ENCODE measurements at places on chromosomes 5 and 9. TPM values are rescaled to one million over a fixed set of nuclear protein-coding genes. Genes with fewer than 3 reads are reported as not detected.
A peak's percentile ranks its signal among the peaks of the same experiment; 100 is the strongest.

DNA sequence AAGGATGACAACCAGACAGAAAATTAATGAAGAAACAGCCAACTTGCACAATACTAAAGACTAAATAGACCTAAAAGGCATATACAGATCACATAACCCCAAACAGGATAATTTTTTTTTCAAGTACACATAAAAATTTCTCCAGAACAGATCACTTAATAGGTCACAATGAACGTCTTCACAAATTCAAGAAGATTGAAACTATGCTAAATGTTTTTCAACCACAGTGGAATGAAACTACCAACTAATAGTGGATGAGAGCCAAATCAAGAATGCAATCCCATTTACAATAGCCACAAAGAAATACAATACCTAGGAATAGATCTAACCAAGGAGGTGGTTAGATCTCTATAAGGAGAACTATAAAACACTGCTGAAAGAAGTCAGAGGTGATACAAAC is 145.8 kb downstream of the TMEM232 start:
- no peak for DNase-seq

DNA sequence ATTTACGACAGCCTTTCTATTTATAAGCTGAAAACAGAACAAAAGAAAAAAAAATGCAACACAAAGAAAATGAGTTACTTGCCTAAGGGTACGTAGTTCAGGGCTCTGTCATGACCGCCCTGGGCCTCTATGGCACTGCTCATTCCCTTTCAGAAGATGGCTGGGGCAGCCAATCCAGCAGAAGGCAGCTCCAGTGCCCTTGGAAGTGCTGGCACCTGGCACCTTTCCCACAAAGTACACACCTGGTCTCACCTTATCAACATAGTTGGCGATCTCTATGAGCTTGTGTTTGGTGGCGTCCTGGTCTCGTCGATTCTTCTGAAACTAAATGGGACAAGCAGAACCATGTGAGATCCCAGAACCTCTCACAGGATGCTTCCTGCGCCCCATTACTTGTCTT is 53.2 kb downstream of the NIPAL4 start:
- no peak for DNase-seq

Gene OR1Q1
- total RNA-seq, result not detected

- no peak for DNase-seq
These were observed 30.2 kb downstream of the EFNA5 start for GRCh38 chr5:107640568-107640967.

DNA sequence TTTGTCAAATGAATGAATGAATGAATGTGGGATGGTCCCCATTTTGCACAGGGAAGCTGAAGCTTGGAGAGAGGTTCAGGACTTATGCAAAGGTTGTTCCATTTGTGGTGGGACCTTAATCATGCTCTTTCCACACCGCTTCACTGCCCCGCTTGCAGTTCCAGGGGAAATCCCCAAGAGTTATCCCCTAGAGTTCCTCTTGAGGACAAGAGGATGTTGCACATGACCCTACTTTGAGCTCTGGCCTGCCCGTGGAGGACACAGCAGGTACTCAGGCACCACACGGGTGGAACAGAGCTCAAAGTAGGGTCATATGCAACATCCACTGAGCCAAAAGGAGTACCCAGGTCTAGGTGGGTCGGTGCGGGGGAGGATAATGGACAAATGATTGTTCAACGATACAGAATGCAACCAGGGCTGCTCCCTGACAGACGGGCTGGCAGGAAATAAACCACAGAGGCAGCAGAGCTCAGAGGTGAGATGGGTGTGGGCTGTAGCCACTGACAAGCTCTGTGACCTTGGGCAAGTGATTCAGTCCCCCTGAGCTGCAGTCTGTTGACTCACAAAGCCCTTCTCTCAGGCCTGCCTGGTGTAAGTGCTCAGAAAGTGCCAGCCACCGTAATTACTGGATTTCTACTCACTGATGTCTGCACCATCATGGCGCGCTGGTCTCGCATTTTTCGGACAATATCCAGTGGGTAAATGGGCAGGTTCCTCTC is 60.3 kb upstream of the EPB41L4B start:
- no peak for DNase-seq

- DNase-seq, result no peak
These were observed 32.6 kb downstream of the HEXB start for GRCh38 chr5:74717596-74717995.

DNA sequence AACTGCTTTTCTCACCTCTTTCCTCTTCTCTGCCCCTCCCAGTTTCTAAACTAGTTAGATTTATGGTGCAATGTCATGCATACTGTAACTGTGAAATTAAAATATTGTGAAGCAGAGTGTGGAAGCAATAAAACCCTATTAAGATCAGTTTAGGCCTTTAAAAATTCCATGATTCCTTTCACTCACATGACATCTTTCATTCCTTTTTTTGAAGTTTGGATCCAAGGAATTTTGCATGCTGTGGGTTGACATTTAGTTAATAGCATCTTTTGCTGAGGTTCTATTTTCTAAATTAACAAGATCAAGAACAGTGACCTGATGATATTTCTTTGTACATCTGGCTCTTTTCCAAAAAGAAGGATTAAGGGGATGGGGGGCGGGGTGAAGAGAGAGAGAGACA is 13.7 kb downstream of the FOXD1 start:
- DNase-seq, result no peak

DNA sequence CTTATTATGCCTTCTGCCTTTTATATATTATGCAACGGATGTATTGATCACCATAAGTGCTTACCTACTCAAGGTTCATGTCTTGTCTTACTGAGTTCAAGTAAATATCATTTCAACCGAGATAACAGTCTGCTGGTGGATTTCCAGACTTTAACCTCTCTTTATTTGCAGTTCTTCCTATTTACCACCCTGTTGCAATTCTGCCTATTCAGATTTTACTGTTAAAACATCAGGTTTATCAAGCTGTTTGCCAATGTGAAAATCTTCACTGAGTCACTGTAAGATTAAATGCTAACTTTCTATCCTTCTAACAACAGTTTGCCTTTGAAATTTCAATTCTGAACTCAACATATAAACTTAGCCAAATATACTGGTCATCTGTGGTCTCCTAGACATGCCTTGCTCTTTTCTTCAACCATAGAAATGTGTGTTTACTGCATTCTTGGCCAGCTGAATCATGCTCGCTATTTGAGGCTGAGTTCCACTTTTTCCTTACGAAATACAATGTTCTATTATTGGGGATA is 471.7 kb upstream of the RORB start:
- DNase-seq, result no peak

DNA sequence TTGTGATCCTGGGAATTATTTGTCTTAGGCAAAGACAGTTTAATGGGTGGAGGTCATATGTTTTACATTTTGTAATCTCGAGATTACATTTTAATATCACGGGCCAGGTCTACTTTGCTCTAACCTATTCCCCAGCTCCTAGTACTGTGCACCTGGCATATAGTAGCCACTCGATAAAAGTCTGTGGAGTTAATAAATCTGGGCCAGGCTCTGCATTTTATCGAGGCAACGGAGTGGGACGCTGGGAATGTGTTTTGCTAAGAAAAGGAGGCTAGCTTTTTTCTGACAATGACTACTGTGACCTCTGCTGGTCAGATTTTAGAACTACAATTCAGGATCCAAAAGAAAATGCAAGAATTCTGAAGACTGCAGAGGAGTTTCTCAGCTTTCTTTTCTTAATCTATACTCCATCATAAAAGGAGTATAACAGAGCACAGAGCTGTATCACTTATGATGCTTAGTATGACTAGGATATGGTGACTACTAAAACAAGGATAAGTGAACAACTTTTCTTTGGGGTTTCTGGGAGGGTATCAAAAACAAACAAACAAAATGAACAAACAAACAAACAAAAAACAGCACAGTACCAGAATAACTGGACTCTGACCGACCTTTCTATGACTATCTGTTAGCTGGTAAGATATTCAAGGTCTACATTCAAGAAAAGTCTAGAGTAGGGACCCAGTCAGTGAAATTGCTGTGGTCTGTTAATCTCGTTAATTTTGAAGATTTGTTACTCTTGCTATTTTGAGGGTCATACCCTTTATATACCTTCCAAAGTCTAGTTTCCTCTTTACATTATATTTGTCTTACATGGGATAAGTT is 46.1 kb upstream of the CER1 start:
- peak; percentile 42 for DNase-seq

Gene CDO1
- total RNA-seq, result 0.17 TPM

Gene CARD9
- total RNA-seq, result 1.2 TPM

Gene NEUROG1
- total RNA-seq, result not detected

DNA sequence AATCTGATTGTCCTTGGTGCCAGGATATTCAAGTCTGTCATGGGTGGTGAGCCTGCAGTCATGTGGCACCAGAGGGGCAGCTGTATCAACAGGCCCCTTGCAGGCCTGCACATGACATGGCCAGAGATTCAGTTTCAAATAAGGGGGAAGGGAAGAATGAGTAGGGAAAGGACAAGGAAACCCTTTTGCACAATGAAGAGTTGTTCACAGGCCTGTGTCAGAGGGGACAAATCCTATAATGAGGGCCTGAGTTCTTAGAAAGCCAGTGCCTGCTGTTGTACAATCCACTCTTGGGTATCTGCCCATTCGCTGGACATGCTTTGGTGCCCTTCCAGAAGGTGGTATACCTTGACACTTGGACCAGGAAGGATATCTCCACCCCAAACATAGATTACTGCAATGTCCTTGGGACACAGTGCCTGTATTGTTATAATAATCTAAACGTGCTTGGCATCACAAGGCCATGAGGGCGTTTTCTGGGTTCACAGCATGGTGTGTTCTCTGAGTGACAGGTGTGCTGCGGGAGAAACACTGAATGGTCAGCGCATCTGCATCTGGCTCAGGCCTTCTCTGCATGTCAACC is 1.9 kb upstream of the TMEM171 start:
- no peak for DNase-seq

DNA sequence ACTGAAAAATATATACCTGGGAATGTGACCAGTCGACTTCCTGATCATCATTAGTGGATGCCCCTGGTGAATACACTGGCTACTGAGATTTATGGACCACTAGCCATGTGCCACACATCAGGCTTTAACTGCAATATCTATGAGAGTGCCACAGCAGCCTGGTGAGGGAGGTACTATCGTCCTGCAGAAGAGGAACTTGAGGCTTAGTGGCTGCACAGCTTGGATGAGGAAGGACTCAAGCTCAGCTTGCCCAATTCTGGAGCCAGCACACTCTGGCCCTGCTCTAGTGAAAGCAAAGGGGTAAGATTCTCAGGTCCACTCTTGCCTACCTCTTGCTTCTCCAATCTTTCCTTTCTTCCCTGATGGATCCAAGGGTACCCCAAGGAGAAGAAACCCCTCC is 129.3 kb downstream of the ENTREP1 start:
- DNase-seq, result no peak

- DNase-seq, result no peak
These were observed at the start of gene REEP2 for GRCh38 chr5:138438724-138439476. REEP2 (plus strand) TSS chr5:138439057; CDS start chr5:138439209, 152 bp downstream.

DNA sequence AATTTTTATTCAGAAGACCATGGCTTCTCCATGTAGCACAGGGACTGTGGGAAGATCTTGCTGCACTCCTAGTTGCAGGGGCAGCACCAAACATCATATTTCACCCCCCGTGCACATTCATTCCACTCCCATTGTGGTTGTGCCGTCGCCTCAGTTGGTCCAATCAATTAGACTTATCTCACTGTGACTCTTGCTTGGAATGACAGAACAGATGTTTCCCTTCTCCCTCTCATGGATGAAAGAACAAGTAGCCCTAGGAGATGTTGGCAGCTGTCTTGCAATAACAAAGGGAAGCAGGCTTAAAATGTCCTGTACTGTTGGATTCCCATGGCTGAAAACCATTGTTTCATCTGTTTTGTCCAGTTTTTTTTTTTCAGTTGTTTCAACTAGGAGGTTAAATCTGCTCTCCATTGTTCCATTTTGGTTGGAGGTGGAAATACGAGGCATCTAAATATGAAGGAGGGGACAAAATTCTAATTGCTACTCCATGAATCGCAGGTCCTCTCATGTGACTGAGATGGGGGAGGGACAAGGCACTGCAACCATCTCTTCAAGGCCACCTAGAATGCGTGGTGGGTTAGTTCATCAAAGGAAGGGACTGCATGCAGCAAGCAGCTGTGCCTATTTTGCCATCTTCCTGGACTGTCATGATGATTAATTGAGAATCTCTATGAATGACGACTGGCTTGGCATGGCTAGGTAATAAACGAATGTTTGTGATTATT is 214.4 kb downstream of the NSG2 start:
- DNase-seq, result no peak

DNA sequence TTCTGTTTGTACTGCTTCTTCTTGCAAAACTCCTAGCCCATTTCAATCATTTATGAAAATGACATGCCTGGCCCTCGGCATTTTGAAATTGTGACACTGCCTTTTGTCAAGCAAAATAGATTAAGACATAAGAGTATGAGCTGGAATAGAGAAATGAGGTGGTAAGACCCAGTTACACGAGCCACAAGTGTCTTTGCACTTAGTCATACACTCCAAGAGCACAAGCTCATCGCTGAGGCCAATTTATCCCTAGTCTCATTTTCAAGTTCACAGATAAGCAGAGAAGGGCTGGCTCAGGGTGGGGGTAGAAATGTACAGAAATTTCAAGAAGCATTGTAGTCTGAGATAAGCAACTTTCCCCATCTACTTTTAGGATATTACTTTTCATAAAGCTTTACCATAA is 40.6 kb upstream of the MAP1B start:
- DNase-seq, result peak; percentile 10

DNA sequence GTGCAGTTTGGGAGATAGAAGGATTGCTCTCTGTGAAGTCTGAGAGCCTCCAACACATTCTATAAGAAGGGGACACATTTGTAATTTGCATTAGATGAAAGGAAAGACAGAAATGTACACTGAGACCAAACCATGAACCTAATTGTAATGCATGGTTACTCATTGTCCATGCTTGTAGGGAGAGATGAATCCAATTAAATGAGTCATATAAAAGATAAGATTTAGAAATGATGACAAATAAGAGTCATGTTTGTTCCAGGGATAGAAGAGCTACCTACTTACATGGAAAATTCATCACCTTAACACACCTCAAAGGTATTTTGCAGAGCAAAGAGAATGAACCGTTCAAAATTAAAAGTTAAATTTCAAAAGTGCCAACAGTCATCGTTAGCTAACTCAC is 85.1 kb downstream of the FBXL7 start:
- no peak for DNase-seq

- no peak for DNase-seq
These were observed 5.5 kb downstream of the ANXA2R start for GRCh38 chr5:43034591-43034968.

- no peak for DNase-seq
These were observed 6.3 kb downstream of the MYO10 start for GRCh38 chr5:16929831-16930230.

GRCh38 chr9:8579661-8580060 is 780.1 kb upstream of the DMAC1 start:
- DNase-seq, result no peak

GRCh38 chr5:55484531-55484930 is 50.2 kb downstream of the PLPP1 start:
- no peak for DNase-seq

- DNase-seq, result no peak
These were observed 3.3 kb downstream of the SNAPC3 start for GRCh38 chr9:15426019-15426418.

Gene EPB41L4A
- total RNA-seq, result 2.8 TPM

DNA sequence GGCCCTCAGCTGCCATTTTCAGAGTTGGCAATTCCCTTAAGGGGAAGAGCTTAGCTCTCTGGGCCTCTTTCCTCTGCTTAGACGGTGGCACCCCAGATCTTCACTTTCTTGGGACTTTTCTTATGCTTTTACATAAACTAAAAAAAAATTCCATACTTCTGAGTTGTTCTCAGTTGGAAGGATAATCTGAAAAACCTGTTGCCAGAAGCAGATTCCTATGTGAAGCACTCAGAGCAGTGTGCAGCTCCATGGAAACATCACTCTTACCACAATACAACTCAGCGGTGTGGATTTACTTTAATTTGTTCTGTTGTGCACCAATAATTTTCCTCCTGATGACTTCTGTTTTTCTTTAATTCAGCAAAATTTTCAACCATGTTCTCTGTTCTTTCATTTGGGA is 44.1 kb upstream of the MROH2B start:
- no peak for DNase-seq

Data from HCT116 (cell line).